ENCODE measurements at places on chromosomes 12 and 14.

- DNase-seq, result no peak
Observed at GRCh38 chr12:95553197-95553943, 2.1 kb upstream of the USP44 start.

- no peak for DNase-seq
Observed at GRCh38 chr14:74980398-74980730, 22.4 kb upstream of the EIF2B2 start.

DNA sequence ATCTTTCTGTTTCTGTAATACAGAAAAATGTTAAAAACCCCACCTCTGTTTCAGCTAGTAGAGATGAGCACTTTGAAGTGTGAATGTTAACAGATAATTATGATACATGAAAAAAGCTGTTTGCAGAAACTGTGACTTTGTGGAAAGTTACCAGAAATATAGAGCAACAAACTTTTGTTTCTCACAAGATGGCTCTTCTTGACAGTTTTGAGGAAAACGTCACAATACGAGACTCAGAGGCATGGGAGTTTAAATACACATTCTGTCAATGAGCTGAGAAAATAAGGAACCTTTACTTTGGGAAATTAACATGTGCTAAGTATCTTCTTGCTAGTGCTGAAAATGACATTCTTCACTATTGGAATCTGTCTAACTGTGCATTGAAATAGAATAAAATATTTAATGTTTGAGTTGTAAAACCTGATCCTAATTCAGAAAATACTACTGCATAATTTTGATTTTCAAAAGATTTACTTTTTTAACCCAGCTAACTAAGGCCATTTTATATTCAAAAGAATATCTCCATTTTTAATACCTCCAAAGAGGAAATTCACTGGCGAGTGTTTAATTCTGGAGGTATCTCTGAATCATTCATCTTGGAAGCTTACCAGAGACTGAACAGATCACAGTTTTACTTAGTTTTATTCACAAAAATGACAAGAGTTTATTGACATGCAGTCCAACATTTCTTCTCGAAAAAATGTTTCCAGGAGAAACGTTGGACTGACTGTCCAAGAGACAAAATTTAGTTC lies 308.9 kb upstream of the LRFN5 start:
- no peak for DNase-seq

DNA sequence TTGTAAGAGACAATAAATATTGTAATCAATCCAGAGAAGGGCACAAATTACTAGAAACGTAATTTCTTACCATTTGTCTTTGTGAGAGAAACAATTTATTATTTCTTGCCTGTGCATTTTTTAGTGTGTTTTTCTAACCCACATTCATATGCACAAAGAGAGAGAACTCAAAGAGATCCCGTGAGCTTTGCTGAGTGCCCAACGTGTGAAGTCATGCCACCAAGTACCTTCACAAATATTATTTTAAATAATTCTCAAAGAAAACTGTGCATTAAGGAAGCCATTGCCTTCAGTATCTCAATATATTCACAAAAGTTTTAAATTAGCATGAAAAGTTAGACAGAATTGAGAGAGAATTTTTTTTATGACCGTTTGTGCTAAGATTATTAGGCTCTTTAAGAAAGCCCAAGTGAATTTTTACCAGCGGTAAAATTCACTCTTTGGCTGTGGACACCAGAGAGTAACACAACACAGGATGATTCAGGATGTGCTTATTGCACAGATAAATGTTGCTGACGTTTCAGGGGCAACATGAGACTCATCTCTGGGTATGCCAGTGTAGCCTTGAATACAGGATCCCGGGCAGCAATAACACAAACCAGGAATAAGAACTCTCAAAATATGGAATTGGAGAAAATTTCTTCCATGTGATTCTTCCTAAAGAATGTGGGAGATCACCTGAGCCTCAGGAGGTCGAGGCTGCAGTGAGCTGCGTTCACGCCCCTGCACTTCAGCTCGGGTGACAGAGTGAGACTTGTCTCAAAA lies 2.9 kb downstream of the ARHGDIB start:
- DNase-seq, result no peak

DNA sequence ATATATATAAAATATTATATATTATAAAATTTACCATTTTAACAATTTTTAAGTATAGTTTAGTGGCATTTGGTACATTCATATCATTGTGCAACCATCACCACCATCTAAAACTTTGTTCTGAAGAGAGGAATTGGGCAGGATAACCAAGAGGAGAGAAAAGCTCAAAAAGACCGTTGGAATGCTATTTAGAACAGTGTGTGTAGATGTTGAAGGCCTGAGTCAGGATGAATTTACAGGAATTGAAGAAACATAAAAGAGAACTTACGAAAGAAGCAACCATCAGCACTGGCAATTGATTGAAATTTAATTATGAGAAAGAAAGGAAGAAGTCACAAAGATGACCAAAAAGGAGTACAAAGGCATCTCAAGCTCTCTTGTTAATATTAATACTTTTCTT lies 196.9 kb upstream of the PWP1 start:
- no peak for DNase-seq

DNA sequence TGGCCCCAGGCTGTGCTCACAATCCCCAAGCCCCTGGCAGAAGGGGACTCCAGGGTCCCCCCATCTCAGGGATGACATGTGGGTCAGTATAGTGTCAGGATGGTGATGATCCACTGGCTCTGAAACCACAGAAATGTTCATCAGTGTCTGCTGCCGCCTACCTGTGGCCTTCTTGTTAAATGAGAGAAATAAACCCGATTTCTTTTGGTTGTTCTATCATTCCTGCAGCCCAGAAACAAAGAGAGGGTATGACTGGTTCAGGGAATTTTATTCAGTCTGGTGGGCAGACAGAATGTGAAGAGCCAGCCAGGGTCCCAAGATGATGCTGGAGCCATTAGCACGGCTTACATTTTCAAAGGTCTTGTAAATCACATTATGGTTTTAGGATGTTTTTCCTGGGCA lies 86.6 kb downstream of the CRADD start:
- no peak for DNase-seq

DNA sequence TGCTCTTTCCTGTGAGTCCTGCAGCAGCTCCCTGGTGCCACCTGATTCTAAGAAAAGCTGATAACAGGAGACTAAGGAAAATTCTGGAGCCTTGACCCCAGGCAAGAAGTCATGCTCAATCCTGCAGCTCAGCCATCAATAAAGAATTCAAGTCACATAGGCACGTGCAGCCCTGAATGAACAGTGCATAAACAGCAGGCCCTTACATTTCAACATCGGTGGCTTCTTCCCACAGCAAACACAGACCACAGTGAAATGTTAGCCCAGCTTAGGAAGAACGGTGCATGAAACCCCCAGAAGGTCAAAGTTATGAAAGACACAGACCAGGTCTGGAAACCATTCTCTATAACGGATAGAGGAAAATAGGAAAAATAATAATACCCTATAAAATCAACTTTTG lies 10.5 kb downstream of the CINP start:
- DNase-seq, result no peak

- no peak for DNase-seq
Observed at GRCh38 chr12:52251367-52252051, 18.5 kb downstream of the KRT7 start.

- DNase-seq, result no peak
Observed at GRCh38 chr14:57493467-57494181, at the start of gene CCDC198. Gene CCDC198 (minus strand): TSS chr14:57493857. CDS start chr14:57493715, 142 bp downstream.

- no peak for DNase-seq
Observed at GRCh38 chr14:81465507-81466228, 65.5 kb upstream of the STON2 start.

DNA sequence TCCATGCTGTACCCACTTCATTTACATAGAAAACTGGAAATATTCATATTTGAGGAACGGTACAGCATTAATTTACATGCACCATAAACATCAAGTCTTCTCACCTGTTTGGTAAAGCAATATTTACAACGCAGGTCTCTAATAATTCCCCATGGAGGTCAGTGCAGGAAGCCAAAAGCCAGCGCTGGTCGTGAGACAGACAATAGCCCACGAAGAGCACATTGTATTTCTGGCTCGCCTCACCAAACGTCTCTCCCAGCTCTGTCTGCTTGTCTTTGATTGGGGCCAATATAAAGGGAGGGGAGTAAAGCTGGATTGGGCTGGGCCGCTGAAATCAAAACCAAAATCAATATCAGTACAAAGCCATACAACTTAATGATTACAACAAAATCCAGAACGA lies 302.1 kb downstream of the MED13L start:
- DNase-seq, result no peak

DNA sequence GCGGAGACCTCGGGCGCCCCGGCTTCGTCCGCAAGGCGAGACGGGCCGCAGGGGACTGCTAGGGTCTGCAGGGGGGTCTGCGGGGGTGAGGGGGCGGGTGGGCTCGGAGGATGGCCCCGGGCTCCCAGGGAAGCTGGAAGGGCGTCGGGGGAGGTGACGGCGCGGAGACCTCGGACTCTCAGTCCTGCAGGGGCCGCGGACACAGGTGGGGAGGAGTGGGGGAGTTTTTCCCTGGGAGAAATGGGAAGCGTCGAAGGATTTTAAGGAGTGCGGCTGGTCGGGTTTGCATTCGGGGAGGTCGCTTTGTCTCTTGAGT lies 25.9 kb downstream of the ZBTB42 start:
- no peak for DNase-seq

- no peak for DNase-seq
Observed at GRCh38 chr14:80940146-80940545, 1.4 kb downstream of the CEP128 start.

DNA sequence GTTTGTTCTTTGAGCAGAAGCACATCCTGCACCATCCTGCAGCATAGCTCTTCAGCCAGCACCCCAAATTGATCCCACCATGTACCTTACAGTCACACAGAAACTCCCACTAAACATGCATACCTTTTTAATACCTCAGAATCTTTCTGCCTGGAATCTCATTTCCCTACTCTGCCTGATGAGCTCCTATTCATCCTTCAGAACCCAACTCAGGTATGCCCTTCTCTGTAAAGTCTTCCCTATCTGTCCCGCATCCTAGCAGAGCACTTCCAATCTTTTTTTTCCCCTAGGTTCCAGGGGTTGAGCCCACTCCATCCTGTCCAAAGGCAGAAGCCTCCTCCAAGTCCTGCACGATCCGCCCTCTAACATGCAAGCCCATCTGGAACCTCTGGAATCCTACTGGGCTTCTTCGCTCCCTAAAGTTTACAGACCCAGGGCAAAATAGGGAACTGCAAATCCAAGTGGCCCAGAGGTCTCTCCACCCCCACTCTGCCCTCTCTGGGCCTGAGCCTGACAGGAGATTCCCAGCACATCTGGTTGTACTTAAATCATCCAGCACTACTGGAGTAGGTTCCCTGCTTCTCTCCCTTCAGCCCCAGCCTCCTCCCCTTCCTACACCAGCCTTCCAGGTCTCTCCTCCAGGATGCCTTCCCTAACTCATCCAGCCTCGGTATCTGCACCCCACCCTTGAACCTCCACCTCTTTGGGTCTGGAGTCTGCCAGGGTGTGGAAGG lies 4.1 kb upstream of the FIGNL2 start:
- no peak for DNase-seq

Measured in thoracic aorta (tissue), 2 donors.